ENCODE measurements at places on chromosomes 13 and 19.
A peak's percentile ranks its signal among the peaks of the same experiment; 100 is the strongest.

DNA sequence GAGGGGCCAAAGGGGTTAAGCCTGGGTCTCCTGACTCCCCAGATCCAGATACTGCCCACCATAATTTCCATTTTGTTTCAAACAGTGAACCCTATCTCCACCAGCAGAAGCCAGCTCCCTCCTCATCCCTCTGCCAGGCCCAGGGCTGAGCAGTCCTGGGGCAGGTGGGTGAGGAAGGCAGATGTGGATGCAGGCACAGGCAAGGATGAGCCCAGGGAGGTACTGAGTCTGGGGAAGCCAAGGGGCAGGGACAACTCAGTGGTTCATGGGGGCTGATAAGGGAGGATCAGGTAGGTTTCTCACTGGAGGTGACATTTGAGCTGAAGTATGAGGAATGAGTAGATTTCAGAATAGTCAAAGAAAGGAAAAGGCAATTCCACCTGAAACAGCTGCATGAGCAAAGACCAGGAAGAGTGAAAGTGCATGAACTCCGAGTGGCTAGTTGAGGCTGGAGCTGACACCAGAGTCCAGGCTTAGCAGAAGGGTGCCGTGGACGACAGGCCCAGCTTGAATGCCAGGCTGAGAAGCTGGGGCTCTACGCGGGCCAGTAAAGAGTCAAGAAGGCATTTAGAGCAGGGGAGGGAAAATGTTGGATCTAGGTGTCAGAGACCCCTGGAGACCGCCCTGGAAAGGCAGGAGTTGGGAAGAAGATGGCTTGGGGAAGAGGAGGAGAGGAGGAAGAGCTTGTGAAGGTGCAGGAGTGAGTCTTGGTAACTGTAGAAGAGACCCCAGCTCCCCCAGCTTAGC is 10.3 kb downstream of the CIC start:
- DNase-seq: no peak

- no peak for DNase-seq
These were observed 32.5 kb downstream of the ZNF567 start for GRCh38 chr19:36719687-36720556.

DNA sequence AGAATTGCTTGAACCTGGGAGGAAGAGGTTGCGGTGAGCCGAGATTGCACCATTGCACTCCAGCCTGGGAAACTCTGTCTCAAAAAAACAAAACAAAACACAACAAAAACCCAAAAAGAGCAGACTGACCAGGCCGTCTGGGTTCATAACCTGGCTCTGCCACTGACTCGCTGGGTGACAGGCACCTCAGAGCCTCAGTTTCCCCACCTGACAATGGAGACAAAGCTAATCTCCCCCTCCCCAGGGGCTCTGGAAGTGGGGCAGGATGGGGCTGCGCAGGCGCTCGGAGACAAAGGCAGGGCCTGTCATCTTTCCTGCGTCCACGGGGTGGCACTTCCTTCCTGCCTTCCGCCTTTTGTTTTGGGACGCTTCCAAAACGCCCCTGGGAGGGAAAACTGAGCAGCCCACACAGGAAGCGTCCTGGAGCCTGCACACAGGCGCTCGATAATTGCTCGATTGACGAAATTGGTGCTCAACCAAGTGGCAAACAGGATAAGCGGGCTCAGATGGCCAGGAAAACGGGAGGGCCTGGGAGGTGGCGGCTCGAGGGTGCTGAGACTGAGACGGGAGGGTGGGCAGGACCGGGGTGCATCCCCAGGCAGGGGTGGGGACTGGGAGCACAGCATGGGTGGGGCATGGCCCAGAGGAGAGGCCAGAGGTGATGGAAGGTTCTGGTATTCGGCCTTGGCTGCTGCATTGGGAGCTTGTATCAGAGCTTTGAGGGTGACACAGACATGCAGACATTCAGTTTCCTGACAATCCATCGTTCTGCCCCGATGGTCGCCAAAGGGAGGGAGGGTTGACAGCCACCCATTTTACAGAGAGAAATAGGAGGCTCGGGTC is 17.8 kb downstream of the SPC24 start:
- DNase-seq: peak; percentile 71

- no peak for DNase-seq
These were observed 129.1 kb downstream of the TNFRSF19 start for GRCh38 chr13:23699271-23699670.

DNA sequence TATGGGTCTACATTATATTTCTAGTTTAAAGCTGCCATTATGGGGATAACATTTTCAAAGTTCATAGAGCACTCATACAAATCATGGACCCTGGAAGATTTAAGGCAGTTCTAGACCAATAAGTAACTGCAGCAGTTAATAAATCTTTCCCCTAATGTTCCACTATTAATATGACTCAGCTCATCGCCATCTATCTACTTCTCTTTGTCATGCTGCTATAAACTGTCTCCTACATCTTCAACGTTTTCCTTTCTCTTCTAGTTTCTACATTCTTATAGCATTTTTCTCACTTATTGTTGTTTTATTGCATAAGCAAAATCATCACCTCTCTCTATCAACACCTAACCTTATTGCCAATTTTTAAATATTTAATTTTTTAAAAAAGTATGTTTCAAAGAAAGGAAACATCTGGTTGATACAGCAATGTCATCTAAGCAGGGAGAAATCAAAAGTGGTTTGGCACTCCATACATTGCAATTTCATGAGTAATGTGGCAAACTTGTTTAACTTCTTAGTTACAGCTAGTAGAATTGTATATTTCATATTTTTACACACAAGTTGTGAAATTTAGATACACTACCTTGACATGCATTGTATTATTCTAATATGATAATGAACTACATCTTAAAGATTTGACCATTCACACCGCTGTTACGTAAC is 1500.4 kb upstream of the MIR17HG start:
- DNase-seq: no peak

GRCh38 chr19:5864725-5865486 is 5.4 kb downstream of the FUT5 start:
- no peak for DNase-seq

- DNase-seq: no peak
These were observed 171.4 kb upstream of the TSHZ3 start for GRCh38 chr19:31520633-31521032.

- no peak for DNase-seq
These were observed 90.4 kb downstream of the COL4A1 start for GRCh38 chr13:110216398-110217041.

- DNase-seq: no peak
These were observed 2.5 kb downstream of the SHC2 start for GRCh38 chr19:458091-459042.

DNA sequence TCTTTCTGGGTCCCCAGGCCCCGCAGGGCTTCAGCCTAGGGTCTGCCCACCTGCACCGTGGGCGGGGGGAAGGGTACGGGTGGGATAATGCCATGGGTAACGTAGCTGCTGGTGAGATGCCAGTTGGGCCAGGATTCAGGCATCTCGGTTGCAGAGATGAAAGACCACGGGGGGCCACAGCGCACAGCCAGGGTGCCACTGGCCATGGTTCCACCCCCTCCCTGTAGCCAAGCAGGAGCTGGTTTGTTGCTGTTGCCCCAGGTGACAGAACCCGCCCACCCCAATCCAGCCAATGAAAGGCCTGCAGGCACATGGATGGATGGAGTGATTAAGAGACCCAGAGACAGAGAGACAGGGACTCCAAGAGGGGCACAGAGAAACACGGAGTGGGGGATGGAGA is 1.0 kb upstream of the CGB7 start:
- no peak for DNase-seq

- no peak for DNase-seq
These were observed 215.3 kb downstream of the ZIC5 start for GRCh38 chr13:99756281-99756680.

- no peak for DNase-seq
These were observed 16.3 kb downstream of the MYO9B start for GRCh38 chr19:17091758-17092333.

GRCh38 chr19:45822716-45823115 is 7.6 kb upstream of the RSPH6A start:
- DNase-seq: no peak

- DNase-seq: no peak
These were observed 102.6 kb downstream of the LRCH1 start for GRCh38 chr13:46655377-46656180.

- DNase-seq: peak; percentile 4
These were observed 109.2 kb downstream of the SGCG start for GRCh38 chr13:23289917-23290357.

DNA sequence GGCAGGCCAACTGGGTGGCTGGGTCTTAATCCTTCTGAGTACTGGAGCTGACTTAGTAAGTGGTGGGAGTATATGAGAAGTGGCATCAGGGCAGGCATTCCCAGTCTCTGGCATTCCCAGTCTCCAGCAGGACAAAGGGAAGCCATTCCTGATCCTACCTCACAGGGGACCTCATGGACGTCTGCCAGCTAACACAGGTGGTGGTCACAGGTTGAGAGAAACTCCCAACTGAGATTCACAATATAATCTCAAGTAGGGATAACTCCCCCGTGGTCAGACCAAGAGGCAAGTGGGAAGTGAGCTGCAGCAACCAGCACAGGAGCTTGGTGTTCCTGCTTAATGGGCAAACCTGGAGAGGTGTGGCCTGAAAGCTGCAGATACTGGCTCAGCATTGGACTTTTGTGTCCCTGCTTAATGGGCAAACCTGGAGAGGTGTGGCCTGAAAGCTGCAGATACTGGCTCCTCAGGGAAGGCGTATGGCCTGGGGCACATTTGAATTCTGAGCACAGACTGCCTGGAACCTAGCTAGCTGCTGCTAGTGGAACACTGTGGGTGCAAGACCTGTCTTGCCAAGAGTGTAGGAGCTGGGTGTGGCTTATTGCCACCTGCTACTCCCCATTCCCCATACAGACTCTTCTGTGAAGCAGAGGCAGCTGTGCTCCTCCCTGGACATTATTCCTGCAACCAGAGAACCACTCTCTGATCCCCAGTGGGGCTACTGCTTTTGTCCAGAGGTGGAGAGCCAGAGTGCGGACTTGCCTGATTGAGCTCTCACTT is 25.9 kb upstream of the OR10H2 start:
- DNase-seq: no peak

GRCh38 chr13:102944821-102945220 is 99.0 kb downstream of the ERCC5 start:
- DNase-seq: no peak

DNA sequence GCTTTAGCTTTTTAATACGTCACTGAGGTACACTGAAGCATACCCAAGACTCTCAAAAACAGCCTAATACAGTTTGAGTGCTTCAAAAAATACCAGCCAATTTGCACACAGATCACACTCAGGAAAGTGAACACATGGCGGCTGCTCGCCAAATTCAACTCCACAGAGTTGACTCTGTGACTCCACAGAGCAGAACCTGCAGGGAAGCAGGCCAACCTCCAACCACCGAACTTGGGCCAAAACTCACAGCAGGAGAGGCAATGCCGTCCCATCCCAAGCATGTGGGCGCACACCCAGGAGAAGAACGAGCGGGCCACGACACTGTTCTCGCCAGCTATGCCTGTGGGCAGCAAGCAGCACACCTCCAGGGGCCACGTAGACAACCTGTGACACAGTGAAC is 21.1 kb downstream of the ELL start:
- DNase-seq: no peak

DNA sequence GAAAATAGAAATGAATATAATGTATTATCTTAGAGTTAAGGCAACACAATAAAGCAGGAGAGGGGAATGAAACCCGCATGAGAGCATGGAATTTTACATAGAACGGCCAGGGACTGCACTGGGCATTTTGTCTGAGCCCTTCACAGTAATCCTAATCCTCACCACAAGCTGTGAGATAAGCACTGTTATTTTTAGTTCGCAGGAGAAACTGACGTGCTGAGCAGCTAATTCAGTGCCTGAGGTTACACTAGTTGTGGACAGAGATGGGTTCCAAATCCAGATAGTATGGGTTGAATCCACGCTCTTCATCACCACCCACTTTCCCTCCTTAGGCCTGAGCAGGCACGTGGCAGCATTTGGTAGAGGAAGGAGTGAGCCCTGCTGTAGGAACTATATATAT is 24.8 kb upstream of the ZNF527 start:
- DNase-seq: no peak

GRCh38 chr19:2528675-2529101 is 52.8 kb downstream of the GADD45B start:
- no peak for DNase-seq

DNA sequence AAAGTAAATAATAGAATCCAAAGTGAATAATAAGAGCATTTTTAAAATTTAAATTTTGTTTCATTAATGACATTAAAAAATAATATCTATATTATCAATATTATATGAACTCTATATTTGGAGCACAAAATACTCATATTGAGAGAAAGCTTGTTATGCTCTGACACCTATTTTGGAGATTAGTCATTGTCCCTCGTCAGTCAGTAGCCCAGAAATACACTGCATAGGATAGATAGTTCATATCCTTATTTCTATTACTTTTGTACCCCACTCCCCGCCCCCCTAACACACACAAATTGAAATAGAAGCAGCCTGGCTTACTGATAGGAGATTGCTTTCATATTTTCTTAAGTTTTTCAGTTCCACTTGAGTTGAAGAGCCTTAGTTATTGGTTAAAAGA is 652.8 kb downstream of the PCDH9 start:
- DNase-seq: no peak

- DNase-seq: no peak
These were observed 74.5 kb downstream of the PCCA start for GRCh38 chr13:100163375-100163774.

DNA sequence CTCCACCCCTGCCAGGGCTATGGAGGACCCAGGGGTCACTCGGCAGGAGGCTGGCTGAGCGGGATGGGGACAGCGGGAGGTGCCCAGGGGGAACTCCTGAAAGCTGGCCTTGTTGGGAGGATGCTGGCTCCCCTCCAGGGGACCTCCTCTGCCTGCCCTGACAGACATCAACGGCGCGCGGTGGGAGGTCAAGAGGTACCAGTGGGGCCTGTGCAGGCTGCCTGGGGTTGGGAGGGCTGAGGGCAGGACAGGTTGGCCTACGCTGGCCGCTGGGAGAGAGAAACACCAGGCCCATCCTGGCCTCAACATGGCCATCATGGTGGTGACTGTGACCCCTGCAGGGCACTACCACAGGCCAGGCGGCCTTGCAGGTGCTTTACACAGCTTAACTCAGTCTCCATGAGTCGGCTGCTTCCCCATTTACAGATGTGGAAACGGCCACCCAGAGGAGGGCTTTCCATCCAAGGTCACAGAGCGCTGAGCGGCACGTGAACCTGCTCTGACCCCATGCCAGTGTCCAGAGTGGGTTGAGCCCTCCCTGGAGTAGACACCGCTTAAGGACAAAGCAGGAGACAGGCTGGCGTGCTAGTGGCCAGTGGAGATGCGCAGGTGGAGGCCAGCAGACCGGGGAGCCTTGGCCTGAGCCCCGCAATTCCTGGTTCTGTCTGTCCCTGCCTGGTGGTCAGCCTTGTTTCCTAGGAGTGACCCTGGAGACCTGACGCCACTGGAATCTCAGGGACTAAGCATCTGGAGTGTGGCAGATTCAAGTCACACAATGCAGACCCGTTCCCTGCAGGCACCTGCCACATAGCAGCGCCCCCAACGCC is 27.6 kb downstream of the CEBPG start:
- DNase-seq: no peak

- DNase-seq: no peak
These were observed 1.2 kb downstream of the LONP1 start for GRCh38 chr19:5718579-5719273.

GRCh38 chr19:35665604-35666003 is 713 bp upstream of the UPK1A start:
- no peak for DNase-seq

All from midbrain (tissue), 1 donor.